ENCODE measurements at places on chromosomes 2 and 18. TPM values are rescaled to one million over a fixed set of nuclear protein-coding genes. Genes with fewer than 3 reads are reported as not detected.

Gene UGT1A4
- total RNA-seq = not detected

Gene PIKFYVE
- 50.9 TPM for total RNA-seq

Gene CENPO
- 20.5 TPM for total RNA-seq

Gene KCNG3
- total RNA-seq = 4.8 TPM

Gene SMYD1
- total RNA-seq = 0.77 TPM

Gene KLHL14
- total RNA-seq = 0.43 TPM

Gene HOXD11
- 0.37 TPM for total RNA-seq

Gene GALR1
- not detected for total RNA-seq

Gene MAL
- not detected for total RNA-seq

Gene EVX2
- total RNA-seq = not detected

Gene ITGB6
- 0.03 TPM for total RNA-seq

Gene DNAH6
- total RNA-seq = 12.1 TPM

Gene TUBA3E
- total RNA-seq = not detected

Gene CYRIA
- total RNA-seq = 0.05 TPM

Gene UGT1A10
- total RNA-seq = not detected

Gene STARD6
- total RNA-seq = not detected

Gene MBOAT2
- 15.6 TPM for total RNA-seq

Gene DSG3
- 0.13 TPM for total RNA-seq

Gene MRO
- 3.1 TPM for total RNA-seq

DNA sequence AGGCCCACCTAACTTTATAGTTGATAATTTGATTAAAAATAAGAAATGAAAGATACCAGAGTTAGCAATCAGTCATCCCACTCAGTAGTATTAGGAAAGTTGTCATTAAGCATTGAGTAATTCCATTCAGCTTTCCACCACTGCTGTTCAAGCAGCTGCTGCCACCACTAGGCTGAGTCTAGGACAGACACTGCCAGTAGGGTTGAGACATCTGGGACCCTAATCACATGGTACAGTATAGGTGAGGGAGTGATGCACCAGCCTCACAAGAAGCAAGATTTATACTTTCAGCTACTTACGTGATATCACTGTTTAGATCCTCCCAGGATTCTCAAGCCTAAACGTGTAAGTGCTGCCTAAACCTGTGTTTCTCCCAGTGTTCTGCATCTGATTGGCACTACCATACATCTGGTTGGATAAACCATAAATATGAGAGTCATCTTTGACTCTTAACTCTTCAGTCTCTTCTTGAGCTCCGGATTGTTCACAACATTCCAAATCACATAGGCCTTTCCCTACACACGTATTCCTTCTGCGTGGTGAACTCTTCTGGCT lies 3.2 kb downstream of the UBXN4 start:
- peak; percentile 52 for DNase-seq

DNA sequence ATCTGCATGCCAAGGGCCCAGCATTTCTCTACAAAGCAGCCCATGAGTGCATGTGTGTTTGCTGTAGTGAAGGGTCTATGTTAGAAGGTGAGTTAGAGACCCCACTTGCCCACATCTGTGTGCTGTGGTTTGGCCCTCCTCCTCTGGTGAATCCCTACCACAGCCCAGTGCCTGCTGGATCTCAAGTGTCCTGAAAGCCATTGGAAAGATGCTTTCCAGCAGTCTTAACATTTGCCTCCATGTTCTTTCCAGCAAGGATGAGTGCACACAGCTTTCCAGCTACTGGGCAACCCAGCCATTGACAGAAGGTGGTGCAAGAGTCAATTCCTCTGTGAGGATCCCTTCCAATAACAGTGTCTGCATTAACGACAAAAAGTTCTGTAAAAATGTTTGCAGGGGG lies 13.6 kb downstream of the CRIM1 start:
- no peak for DNase-seq

GRCh38 chr2:142991295-142991694 lies 113.8 kb downstream of the KYNU start:
- DNase-seq = no peak

- DNase-seq = no peak
Measured at GRCh38 chr2:28442328-28442727, 49.7 kb downstream of the FOSL2 start.

GRCh38 chr2:72037261-72037666 lies 110.4 kb downstream of the CYP26B1 start:
- DNase-seq = no peak

DNA sequence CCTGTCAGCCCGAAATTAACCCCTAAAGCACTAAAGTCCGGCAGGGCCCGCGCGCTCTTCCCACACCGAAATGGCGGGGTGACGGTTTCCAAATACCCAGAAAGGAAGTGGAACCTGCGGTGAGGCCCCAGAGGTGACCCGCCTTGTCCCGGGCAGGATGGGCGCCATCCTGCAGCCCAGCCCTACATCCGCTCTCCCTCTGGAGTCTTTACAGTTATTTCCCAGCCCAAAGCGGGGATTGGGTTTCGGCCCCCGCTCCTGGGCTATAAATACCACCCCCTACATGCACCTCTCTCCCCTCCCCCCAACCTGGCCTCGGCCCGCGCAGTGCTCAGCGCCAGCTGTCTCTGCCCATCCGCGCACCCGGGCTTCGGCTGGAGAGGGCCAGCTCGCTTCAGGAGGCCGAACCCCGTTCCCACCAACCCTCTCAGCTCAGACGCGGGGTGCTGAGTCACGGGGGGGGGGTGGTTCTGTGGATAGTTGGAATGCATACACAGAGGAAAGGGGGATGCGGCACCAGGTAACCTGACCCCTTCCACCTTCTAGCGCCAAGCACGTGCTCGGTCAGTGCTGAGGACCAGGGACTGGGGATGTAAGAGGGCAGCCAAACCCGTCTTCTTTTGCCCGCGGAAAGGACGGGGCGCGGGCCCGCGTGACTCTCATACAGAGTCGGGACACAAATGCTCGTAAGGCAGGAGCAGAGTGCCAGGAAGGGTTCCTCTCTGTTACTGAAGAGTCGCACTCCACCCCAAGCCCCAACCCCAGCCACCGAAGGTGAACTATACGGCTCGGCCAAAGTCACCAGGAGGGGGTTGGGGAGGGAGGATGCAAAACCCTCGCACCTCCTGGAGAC lies at the start of gene TUBA4B:
Gene TUBA4B (plus strand): TSS at position 344 of the 853 bp plus-strand sequence. CDS start 165 bp downstream, at position 509.
- no peak for DNase-seq

DNA sequence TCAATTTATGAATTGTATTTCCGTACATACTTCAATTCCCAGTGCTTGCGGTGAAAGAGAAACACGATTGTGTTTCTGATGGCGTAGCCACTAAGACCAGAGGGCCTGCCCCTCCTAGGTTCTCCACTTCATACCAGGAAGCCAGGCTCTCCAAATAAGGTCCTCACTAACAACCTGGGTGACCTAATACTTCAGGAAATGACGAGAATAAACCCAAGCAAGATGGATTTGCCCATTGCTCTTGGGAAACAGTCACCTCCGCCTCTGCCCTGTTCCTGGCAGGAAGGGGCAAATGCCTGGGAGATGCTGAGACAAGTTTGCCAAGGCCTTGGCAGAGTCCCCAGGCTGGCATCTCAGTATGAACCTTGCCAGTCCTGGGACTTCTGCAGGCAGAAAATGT lies 41.8 kb downstream of the TTC32 start:
- DNase-seq = no peak

DNA sequence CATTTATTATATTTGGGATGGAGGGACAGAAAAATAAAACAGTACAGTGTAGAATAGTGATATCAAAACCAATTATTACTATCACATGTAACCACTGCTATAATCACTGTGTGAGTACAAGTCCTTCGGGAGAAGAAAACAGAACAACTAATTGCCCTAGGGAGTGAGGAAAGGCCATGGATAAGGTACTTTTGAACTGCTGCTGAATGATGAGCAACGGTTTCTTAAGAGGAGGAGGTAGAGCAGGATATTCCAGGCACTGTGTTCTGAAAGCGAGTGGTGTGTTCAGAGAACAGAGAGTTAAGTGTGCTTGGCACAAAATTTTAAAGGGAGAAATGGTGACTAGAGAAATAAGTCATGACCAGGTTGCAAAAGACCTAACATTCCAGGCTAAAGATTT lies 134.2 kb downstream of the CALCRL start:
- no peak for DNase-seq

GRCh38 chr2:138607746-138608145 lies 106.2 kb downstream of the SPOPL start:
- peak; percentile 11 for DNase-seq

DNA sequence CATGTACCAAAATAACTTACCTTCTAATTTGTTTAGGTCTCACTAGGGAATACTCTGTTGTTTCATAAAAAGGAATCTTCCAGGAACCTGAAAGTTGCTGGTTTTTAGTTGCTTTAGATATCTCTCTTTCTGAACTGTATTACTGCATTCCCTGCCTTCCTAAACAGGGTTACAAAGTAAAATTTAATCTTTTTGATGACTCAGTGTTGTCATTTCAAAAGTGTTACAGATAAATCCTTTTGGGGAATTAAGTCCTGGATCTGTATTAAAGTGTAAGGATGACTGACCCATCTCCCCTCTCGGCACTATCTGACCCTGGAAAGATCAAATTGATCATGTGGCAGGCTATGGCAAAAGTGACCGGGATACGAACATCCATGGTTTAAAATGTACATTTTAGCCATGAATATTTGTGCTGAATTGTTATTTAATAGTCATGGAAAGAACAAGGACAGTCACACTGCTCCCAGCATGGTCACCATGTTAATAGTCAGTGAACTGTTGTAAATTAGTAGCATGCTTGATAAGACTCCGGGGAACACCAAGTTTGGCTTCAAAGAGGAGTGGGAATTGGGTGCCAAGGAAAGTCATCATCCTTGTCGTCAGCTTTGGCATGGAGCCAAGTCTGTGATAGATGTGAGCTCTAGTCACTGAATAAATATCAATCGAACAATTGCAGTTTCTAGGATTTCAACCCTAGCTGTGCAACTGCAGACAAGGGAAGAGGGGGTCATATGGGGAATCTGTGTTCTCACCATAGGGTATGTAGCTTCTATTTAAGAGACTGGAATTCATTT lies 4.2 kb downstream of the PLEKHA3 start:
- peak; percentile 10 for DNase-seq

DNA sequence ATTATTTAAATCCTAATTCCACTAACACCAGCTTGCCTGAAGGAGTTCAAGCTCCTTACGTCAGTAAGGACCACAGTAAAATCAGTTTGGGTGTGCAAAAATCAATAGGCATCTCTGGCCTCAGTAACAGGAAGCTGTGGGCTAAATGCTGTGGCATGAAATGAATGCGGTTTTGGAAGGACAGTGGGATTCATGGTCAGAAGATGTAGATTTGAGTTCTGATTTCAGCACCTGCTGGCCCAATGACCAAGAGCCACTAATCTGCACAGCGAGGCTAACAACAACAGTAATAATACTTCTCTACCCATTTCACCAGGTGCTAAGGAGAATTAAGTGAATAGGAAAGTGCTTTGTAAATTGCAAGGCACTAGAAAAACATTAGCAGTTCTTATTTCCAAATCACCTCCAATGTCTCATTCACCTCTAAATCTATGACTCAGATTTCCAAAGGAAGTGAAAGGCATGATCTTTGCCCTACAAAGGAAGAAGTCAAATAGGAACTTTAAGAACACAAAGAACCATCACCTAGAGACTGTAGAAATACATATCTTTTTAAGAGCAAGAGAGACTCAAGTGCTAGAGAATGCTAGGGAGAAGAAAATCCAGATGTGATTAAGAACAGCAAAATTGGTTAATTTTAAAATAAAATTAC lies 172.6 kb downstream of the ANKRD44 start:
- DNase-seq = no peak

DNA sequence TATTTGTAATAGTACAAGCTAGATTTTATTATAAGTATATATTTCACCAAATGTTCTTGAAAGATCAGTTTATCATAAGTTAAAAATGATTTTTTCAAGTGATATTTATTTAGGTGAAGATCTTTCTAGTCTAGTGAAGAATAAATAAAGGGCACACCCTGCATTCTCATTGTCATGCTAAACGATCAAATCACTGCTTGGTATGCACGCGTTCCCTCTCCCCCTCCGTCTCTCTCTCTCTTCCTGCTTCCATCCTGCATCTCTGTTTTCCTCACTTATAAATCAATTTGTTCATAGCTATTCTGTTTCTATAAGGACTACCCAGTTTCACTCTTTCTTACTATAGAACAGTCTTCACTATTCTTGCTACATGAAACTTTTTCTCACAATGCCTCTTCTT lies 1067.4 kb downstream of the LRP1B start:
- no peak for DNase-seq

GRCh38 chr18:74132201-74132600 lies 15.4 kb downstream of the FBXO15 start:
- DNase-seq = no peak

- DNase-seq = peak; percentile 67
Measured at GRCh38 chr18:24176727-24177416, 38.0 kb downstream of the CABYR start.

DNA sequence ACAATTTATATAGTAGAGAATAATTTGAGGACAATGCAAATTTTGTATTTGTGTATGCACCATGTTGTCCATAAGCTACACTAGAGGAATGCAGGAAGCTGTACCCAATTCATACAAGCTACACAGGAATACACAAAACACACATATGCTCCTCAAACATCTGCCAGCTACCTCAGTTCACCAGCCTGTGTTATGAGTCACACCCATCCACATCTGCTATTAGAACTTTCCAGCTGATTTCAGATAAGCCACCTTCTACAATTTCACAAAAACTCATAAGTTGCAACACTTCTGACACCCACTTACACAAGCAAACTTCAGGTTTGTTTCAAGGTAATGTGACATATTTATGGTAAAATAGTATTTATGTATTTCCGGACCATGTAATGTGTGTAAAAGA lies 438.9 kb downstream of the SATB2 start:
- no peak for DNase-seq

DNA sequence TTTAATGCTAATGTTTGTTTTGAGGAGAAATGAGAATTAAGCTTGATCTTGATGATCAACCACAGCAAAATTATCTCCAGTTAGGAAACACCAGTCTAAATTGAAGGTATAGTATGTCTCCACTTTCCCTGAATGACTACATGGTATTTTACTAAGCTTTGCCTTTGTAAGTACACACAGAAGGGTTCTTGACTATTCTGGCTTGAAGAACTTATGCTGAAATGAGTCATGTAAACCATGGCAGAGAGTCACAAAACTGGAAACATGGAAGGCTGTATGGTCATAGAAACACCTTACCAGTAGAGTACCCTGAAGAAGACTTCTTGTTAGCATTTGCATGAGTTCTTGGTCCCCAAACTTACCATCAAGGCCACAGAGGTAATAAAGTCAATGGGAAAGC lies 250.5 kb downstream of the SLC8A1 start:
- no peak for DNase-seq

- no peak for DNase-seq
Measured at GRCh38 chr2:191653667-191654391, 24.1 kb upstream of the NABP1 start.

DNA sequence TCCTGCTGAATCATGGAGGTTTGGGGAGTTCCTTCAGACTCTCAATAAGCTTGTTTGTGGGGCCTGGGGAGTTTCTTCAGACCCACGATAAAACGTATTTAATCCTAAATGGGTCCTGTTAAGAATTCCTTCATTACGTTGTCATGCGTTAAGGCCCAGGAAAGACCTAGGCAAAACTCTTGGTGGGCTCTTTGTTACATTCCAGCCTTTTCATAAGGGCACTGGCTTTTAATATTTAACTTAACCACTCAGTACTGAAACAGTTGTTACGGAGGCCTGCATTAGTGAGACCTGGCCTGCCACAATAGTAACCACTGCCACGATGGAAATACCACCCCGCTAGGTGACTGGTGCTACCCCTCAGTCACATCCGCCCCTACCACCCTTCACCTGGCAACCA lies 17.5 kb upstream of the BIN1 start:
- DNase-seq = no peak

- no peak for DNase-seq
Measured at GRCh38 chr18:55790296-55790695, 202.3 kb upstream of the TCF4 start.

- DNase-seq = no peak
Measured at GRCh38 chr2:12624905-12625598, 91.7 kb upstream of the TRIB2 start.

- DNase-seq = no peak
Measured at GRCh38 chr2:80364524-80365212, 60.1 kb upstream of the LRRTM1 start.

Data from SK-MEL-5 (cell line).